Activated CD8-positive, alpha-beta memory T cell treated with anti-CD3 and anti-CD28 coated beads for 1 hour (primary cell): ENCODE measurements at places on chromosomes 1 and 21.

GRCh38 chr21:26788790-26789189 lies 56.4 kb downstream of the ADAMTS1 start:
- DNase-seq = no peak

DNA sequence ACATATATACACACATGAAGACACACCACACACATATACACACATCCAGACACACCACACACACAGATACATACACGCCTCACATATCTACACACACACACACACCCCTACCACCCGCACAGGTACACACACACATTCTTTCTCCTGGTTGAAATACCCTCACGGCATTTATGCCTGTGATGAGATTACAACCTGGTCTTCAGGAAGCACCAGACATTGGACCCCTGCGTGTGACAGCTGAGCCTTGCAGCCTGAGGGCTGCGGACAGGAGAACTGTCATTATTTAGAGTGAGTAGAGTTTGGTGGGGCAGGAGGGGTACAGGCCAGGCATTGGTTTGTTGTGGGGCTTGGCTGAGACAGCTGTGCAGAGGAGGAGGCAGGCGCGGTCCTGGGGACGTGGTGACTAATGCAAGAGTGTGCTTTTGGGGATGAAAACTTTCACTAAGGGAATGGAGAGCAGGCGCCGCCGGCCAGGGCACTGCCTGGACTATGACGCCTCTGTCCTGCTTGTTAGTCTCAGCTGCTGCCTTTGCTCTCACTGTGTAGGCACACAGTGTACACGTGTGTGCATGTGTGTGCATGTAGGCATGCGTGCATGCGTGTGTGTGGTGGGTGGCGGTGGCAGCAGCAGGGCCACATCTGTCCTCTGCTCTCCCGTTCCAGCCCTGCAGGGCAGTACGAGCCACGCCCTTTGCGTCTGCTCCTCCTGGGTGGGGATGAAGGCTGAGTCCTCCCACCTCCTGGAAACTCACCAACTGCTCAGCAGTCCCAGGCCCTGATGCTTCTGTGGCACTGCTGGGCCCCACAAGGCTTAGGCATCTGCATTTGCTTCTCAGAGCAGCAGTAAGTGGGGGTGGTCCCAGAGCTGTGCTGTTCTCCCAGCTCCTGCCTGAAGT lies 57.6 kb downstream of the SPSB1 start:
- DNase-seq = no peak

DNA sequence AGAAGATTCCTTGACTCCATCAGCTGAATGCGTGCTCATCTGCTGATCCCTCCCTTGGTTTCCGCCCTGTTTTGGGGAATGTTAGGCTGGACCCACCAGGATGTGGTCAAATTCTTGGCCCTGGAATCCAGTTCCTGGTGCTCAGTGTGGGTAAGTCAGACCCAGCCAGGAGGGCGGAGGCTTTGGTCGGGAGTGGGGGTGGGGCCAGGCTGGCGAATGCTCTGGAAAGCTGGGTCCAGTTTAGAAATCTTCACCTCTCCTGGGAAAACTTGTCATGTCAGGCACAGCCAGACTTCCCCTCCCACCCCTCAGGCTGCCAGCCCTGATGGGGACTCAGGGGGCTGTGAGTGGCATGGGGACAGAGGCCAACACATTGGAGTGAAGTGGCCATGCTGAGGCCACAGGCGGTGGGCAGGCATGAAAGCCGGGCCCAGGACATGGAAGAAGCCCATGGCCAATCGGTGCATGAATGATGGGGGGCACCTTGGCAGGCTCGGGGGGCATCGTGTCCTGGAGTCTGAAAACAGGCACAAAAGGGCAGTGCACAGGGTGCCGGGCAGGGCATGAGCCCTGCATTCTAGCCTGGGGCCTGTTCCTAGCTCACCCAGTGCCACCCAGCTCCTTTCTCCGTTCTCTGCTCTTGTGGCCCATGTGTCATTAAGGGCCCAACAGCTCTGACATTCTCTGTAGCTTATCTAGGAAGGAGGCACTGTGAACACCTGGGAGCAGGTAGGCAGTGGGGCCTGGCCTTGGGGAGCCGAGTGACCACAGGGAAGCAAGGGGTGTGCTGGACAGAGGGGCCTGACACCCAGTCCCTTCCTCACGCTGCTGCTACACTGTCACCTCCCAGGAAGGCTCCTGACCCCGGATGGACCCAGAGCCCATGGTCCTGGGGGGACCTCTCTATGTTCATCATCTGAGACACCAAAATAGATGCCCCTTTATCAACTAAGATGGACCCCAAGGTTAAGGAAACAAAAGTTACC lies 14.6 kb upstream of the PADI1 start:
- DNase-seq = no peak

DNA sequence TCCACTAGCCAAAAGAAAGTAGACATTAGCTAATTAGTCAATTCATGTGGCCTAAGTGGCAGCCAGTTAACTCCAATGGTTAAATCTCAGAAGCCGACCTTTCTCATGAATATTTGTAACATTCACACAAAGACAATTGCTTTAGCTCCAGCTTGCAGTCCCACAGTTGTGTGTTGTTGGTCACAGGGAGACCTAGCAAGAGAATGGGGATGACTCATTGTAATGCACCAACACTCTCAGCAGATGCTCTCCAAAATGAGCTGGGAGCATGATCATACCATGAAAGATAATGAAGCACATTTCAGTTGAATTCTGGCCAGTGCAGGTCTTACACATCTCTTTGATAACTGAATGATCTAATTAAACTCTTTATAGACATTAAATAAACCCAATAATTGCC lies 160.4 kb downstream of the HLX start:
- no peak for DNase-seq

GRCh38 chr1:61419657-61420056 lies 305.3 kb downstream of the TM2D1 start:
- DNase-seq = no peak

DNA sequence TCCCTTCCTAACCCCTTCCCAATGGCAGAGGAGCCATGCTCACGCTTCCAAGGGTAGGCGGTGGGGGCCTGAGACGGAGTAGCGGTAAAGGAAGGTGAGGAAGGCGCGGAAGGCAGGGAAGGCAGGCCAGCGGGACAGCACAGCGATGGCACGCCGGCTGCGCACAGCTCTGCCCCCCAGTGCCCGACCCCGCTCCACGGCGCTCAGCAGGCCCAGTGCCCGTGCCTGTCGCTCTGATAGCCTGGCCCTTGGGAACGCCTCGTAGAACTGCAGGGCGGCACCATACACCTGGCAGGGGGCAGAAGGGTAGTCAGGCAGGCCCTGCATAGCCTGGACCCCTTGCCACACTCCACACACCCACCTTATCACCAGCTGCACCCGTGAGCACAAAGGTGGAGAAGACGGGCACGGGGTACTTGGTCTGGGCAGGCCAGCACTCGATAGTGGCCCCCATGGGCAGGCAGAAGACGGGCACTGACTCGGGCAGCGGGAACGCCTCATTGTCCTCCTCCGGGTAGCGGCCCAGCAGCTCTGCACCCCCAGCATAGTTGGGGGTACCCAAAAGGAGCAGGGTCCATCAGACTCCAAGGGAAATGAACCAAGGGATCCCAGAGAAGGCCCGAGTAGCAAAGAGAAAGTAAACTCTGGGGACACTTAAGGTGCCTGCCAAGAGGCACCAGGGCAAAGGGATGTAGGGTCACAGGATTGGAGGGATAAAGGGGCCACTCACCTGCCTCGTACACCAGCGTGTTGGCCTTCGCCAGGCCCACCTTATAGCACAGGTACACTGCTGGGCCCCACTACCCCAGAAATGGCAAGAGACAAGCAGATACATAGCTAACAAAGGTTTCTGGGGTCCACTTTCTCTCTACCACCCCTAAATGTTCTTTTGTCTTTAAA lies 4.4 kb downstream of the DENND4B start:
- no peak for DNase-seq

- no peak for DNase-seq
Observed at GRCh38 chr1:112319371-112320040, 76.5 kb upstream of the CTTNBP2NL start.

GRCh38 chr1:37233606-37234005 lies 199.3 kb upstream of the GRIK3 start:
- DNase-seq = no peak

GRCh38 chr1:32924881-32925344 lies 23.7 kb upstream of the TMEM54 start:
- no peak for DNase-seq
